Activated T-helper 9 cell treated with anti-CD3 and anti-CD28 coated beads, Interleukin-2, amount 50 U/mL, for 16 hours (primary cell): ENCODE measurements at places on chromosomes 6 and 20.

GRCh38 chr6:34246563-34247391, 2.0 kb downstream of the SMIM29 start:
- DNase-seq = no peak

- no peak for DNase-seq
Measured at GRCh38 chr20:21564127-21564773, 50.4 kb upstream of the NKX2-2 start.

DNA sequence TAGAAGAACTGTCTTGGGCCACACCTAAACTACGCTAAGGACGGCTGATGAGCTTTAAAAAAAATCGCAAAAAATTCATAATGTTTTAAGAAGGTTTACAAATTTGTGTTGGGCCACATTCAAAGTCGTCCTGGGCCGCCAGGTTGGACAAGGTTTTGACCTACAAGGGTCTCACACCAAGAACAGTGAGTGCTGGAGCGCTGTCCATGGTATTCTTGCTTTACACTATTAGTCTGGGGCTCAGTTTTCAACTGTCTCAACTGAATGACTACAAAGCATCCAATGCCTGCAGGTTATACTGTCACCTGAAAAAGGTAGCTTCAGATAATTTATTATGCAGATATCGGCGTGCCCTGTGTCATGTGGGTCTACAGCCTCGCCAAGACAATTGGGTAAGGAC, 3.7 kb upstream of the FAXC start:
- no peak for DNase-seq

DNA sequence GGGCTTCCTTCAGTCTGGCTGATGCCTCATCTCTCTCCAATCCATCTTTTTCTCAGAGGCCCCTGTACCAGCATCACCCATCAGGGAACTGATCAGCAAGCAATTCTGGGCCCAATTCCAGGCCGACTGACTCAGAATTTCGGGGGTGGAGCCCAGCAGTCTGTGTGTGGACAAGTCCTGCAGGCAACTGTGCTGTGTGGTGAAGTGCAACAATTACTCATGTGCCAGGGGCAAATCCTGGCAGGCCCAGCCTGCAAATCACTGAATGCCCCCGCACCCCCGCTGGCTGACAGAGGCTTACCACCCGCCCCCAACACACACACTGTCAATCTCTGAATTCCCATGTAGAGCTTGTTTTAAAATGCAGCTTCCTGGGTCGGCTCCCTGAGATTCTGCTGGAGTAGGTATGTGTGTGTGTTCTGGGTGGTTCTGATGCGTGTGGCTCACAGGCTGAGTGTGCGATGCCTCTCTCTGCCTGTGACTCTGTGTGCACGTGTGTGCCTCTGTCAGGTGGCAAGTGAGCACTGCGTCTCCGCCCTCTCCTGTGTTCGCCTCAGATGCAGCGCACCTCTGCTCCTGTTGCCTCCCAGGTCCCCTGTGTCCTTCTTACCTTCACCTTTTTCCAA, 45.4 kb downstream of the SSR1 start:
- no peak for DNase-seq

DNA sequence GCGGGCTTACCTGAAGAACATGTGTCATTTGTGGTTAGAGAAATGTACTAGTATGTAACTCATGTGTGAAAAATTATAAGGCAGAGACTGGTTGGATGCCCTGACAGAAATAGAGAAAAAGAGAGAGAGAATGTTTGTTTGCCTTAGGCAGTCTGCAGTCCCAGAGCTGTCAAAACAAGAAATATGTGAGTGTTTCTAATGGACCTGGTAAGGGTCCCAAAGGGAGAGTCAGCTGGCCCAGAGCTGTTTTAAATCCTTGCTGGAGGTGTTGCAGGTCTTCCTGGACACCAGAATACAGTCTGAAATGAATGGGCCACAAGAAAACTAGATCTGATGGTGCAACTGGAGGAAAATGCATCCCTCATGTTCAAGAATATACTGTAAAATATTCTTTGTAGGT, 158.3 kb upstream of the OGFRL1 start:
- DNase-seq = no peak

- DNase-seq = no peak
Measured at GRCh38 chr20:3583765-3584164, 79.4 kb downstream of the GFRA4 start.

- no peak for DNase-seq
Measured at GRCh38 chr6:144728804-144729203, 443.7 kb downstream of the UTRN start.

DNA sequence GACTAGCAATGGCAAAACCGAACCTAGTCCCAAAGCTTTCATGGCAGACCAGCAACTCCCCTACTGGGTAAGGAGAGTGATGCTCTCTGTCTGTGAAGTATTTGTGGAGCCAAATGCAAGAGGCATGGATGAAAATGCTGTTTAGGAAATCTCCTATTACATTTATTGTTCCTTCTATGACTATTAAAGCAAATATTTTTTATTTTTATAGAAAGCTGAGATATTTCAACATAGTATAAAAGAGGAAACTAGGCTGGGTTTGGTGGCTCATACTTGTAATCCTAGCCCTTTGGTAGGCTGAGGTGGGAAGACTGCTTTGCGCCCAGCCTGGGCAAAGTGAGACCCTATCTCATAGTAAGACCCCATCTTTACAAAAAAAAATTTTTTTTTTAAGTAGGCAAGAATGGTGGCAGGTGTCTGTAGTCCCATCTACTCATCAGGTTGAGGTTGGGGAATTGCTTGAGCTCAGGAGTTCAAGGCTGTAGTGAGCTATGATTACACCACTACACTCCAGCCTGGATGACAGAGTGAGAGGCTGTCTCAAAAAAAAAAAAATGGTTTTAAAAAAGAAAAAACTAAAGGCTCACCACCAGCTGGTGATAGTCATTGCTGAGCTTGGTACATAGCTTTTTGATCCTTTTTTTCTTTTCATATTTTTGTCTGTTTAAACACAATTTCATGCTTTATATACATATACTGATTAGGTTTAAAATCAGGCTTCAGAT, 11.3 kb downstream of the KDM1B start:
- no peak for DNase-seq

- no peak for DNase-seq
Measured at GRCh38 chr6:29992807-29993206, 50.5 kb downstream of the HLA-A start.

- no peak for DNase-seq
Measured at GRCh38 chr6:23633996-23634395, 492.0 kb upstream of the NRSN1 start.
